Right ventricle myocardium superior (tissue), 1 donor: ENCODE measurements at places on chromosomes 1 and 21. TPM values are rescaled to one million over a fixed set of nuclear protein-coding genes. Genes with fewer than 3 reads are reported as not detected.

SMIM11 gene
- 6.1 TPM for total RNA-seq

GPR52 gene
- 0.62 TPM for total RNA-seq

PLPP3 gene
- total RNA-seq = 117 TPM

HCRTR1 gene
- 0.46 TPM for total RNA-seq

ENTREP3 gene
- total RNA-seq = 13.8 TPM

LIPI gene
- total RNA-seq = not detected

HOOK1 gene
- 6.3 TPM for total RNA-seq

BRINP3 gene
- total RNA-seq = 0.05 TPM

CFAP107 gene
- not detected for total RNA-seq

GRCh38 chr1:151760597-151761385, 2.5 kb downstream of the MRPL9 start:
- DNase-seq = no peak

DNA sequence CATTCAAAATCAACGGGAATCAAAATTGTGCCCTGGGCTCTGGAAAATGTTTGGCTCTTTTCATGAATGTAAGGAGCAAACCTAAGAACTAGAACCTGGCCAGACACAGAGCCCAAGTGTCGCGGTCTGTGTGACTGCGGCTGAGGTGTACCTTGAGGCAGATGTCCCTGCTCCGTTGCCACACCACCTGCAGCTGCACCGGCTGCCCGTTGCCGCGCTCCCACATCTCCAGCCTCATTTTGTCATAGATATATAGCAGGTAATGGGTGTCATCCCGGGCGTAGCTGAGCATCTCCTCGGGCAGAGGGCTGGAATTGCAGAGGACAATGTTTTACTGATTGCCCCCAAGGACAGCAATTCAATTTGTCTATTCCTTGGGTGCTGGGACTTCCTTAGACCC, 18.7 kb downstream of the EXOSC10 start:
- no peak for DNase-seq

DNA sequence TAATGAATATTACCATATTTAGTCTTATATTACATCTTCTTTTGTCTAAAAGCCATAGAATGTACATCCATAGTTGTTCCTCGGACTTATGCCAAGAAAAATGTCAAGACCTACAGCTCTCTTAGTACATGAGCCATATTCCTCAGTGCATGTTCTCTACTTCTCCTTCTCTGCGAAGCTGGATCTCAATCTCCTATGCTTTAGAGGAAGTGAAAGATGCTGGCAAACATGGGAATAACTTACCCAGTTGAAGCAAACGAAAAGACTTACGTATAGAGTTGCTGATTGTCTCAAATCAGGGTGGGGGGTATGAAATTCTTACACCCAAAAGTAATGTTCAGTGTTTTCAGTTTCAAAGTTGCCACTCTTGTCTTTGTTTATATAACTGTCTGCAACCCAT, 32.7 kb downstream of the OR13G1 start:
- no peak for DNase-seq

DNA sequence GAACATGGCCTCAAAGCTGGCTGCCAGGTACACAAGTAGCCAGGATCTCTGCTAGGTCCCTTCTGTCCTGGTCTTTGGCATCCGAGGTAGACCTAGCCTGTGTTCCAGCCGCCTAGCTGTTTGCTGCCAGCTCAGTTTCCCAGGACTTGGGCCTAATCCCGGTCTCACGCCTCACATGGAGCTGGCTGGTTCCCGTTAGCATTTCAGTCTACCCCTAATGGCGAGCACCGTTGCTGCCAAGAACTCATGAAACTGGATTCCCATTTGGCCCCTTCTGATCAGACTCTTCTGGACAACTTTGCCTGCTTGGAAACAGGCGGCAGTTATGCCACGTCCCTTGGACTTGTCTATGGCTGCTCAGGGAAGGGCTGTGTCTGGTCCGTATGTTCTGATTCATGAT, 26.2 kb upstream of the HHAT start:
- DNase-seq = peak; percentile 69

DNA sequence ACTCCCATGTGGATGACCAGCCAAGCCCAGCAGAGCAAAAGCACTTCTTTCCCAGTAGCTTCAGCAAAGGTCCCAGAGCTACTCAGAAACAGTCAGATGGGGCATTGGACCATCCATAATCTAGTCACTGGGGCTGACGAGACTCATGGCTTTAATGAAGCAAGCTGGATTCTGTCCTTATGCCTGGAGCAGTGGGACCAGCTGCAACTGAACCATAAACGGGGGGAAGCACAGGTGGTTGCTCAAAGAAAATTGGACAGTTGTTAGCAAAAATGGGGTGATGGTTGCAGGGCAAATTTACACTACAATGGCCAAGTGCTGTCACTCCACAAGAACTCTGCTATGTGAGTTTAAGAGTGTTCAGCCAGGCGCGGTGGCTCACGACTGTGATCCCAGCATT, 17.4 kb upstream of the FASLG start:
- DNase-seq = no peak

DNA sequence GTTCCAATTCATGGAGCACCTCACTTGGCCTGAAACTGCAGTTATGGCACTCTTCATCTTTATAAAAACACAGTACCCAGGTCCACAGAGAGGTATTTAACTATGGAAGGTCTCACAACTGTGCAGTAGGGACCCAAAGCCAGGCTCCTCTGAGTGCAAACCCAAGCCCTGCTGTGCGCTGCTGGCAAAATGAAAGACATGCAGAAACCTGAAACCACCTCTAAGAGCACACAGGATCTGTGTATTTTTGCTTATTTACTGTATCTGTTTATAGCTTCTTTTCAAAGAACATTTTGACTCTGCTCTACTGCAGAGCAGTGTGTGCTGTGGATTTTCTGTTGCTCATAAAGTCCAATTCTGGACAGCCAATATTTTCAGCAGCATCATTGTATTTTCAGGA, 166.6 kb downstream of the DSCAM start:
- no peak for DNase-seq

- no peak for DNase-seq
Measured at GRCh38 chr1:175209493-175209921, 16.9 kb upstream of the KIAA0040 start.

DNA sequence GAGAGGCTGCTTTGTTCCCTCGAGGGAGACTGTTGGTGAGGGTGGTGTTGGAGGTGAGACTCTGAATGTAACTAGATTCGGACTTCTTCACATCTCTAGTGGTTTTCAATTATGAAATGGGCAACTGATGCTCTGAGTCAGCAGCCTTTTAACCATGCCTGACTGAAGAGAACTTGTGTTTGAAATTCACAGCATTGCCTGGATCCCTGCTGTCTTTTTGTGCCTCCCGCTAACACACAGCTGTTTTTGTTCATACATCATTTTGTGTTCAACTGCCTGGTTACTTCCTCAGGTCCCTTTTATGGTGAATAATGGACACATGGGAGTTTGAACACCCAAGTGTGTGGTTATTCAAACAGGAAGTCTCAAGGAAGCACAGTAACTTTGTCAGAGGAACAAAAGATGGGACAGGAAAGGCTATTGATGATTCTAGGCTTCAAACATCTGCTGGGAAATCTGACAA, 16.8 kb downstream of the LAMC1 start:
- no peak for DNase-seq

DNA sequence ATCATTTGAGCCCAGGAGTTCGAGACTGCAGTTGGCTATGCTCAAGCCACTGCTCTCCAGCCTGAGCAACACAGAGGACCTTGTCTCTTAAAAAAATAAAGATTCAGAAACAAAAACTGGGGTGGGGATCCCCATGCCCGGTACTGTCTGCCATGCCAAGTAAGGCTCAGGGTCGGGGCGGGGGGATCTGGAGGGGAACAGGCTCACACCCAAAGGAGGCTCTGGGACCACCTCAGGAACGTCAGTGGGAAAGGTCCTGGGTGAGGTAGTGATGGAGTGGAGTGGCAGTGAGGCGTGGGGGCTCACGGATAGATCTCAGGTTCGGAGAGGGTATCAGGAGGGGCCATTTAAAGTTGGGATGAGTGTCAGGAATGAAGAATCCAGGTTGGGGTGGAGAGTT, 765 bp upstream of the S100A4 start:
- no peak for DNase-seq

DNA sequence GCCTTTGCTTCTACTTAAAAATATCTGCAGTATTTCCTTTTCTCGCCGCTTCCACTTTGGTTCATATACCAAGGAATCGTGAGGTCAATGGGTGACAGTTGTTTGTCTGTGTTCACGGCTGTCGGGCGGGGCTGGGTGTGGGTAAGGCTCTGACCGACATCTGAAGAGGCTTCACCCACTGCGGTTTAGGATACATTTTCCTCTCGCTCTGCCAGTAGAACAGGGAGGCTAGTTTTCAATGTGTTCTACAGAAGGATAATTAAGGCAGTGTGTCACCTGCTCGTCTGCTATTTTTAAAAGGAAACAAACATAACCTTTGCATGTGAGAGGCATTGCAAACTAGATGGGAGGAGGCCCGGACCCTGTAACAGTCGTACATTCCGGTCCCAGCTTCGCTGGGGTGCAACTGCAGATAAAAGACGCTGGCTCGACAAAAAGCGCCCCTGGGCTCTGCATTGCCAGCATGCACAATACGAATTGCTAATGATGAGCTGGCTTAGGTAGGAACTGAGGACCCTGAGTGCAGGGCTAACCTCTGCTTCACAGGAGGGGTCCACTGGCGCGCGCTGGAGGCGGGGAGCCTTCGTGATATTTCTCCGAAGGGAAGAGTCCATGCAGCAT, 8.5 kb upstream of the ERG start:
- DNase-seq = peak; percentile 61

DNA sequence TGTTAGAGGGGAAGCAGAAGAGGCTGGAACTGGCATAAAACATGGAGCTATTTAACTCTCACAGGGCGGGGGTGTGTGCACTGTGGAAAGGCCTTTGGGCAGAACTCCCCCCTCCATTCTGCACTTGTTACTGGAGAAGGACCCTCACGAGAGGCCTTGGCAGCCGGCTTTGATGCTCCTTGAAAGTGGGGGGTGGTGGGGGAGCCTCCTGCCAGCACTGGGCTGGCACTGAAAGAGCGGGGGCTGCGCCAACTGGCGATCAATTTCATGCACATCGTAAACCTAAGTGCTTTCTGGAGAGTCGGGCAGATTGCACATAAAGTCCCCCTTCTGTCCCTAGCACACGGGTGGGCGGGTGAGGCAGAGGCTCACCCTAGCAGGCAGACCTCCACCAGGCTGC, 28.9 kb downstream of the FOXO6 start:
- DNase-seq = no peak

GRCh38 chr1:28779751-28780408, 32.1 kb upstream of the OPRD1 start:
- no peak for DNase-seq

DNA sequence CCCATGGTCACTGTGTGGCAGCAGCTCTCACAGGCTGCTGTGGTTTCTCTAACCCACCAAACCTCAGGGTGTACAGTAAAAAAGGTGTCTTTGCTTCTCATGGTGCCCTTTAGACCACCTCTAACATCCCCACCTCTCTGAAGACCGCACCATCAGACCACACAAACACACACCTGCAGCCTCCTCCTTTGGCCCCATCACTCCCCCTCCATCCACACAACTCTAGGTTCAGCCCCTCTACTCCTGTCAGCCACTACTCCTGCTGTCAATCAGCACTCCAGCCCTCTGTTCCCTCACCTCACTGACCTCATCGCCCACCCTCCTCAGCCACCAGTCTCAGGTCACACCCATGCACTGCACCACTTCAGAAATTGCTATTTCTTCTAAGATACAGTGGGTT, 7.5 kb downstream of the ZNF692 start:
- DNase-seq = no peak

DNA sequence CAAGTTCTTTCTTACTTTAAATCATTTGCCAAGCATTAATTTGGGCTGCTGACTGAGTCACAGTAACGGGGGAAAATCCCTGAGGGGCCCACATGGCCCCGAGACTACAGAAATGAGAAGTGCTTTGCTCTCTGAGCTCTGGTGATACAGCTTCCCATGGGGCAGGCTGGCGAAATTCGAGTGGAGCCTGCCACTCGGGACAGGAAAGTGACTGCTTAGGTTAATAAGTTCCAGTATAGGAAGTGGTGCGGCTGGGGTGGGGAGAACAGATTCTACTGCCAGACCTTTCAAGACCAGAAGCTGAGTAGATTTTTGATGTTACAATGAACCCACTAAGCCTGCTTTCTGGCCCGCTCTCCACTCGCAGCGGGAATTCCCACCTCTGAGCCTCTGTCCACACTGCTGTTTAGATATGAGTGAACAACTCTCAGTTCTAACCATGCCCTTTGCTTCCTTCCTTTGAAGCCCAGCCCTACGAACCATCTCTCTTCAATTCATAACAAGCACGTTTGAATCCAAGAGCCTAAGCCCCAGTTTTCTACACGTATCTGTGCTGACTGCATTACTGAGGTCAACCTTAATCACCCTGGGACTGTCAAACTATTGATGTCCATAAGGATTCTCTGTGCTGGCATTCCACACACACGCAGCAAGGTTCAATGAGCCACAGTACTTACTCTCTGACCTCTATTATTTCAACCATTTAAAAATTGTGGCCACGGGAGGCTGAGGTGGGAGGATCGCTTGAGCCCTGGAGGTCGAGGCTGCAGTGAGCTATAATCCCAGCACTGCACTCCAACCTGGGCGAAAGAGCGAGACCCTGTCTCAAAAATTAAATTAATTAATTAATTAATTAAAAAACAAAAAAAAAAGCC, 9.6 kb downstream of the ZBTB17 start:
- no peak for DNase-seq
